Colonic mucosa (tissue), 4 donors: ENCODE measurements at places on chromosomes 16 and 17. TPM values are rescaled to one million over a fixed set of nuclear protein-coding genes. Genes with fewer than 3 reads are reported as not detected.

The COX6A2 gene
- not detected for total RNA-seq

The RPGRIP1L gene
- 1.6 TPM for total RNA-seq

The NCBP3 gene
- total RNA-seq, result 41.2 TPM

The TMEM235 gene
- not detected for total RNA-seq

The TSPAN10 gene
- total RNA-seq, result 0.32 TPM

The LUC7L3 gene
- 88.3 TPM for total RNA-seq

The KRTAP9-8 gene
- total RNA-seq, result not detected

The ELMO3 gene
- total RNA-seq, result 60.7 TPM

The MRPL27 gene
- 135 TPM for total RNA-seq

The GNGT2 gene
- total RNA-seq, result 0.94 TPM

The FOXJ1 gene
- total RNA-seq, result 2.5 TPM

The PERCC1 gene
- 0.27 TPM for total RNA-seq

The ABCC3 gene
- 187 TPM for total RNA-seq

The CENPV gene
- 77.4 TPM for total RNA-seq

The ST6GALNAC2 gene
- total RNA-seq, result 6.3 TPM

The HAGH gene
- total RNA-seq, result 61.9 TPM

The TXNL4B gene
- 10.1 TPM for total RNA-seq

The SP2 gene
- total RNA-seq, result 18.1 TPM

The QPRT gene
- total RNA-seq, result 54.7 TPM

The TBCD gene
- total RNA-seq, result 101 TPM

The EVPL gene
- 18.8 TPM for total RNA-seq

The ZFP3 gene
- total RNA-seq, result 6.2 TPM
